ENCODE measurements at places on chromosomes 11 and 22.

GRCh38 chr11:87440076-87440770, 402.5 kb downstream of the TMEM135 start:
- no peak for DNase-seq

DNA sequence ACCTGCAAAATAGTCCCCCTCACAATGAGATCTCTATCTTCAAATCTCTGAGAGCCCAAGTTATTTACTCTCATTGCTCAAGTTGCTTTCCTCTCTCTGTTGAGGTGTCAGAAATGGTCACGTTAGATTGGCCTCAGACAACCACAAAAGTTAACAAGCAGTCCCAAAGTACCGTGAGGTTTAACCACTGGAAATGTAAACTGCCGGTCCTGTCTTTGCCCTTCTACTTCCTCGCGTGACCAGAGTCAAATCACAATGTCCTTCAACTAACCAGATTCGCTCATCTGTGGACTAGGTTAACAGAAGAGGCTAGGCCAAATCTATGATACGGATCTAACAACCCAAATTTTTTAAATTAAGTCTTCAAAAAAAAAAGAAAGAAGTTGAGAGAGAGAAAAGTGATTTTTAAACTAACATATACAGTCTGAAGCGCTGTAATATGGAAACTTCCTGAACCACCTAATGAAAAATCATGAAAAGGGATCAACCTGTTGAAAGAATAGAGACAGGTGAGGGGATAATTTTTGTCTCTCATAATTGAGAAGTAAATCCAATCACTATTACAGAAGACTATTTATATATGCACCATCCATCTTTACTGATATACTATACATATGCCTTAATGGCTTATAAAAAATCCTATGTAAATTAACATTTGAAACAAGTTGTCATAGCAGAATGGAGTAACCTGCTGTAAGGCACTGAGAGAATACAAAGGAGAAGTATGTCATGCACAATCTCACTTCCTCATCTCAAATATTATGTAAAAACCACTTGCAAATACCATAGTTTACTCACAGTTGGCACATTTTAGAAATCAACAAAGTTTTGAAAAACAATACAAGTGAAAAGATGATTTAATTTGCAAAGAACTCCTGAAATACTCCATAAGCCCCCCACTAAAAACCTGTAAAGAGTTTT, 3.3 kb upstream of the JAML start:
- no peak for DNase-seq

- DNase-seq = no peak
Observed at GRCh38 chr11:111081021-111081511, 164.5 kb upstream of the POU2AF2 start.

- peak; percentile 63 for DNase-seq
Observed at GRCh38 chr11:62786318-62787004, 741 bp upstream of the TMEM179B start.

GRCh38 chr22:46652847-46653331, 32.7 kb downstream of the GRAMD4 start:
- no peak for DNase-seq

DNA sequence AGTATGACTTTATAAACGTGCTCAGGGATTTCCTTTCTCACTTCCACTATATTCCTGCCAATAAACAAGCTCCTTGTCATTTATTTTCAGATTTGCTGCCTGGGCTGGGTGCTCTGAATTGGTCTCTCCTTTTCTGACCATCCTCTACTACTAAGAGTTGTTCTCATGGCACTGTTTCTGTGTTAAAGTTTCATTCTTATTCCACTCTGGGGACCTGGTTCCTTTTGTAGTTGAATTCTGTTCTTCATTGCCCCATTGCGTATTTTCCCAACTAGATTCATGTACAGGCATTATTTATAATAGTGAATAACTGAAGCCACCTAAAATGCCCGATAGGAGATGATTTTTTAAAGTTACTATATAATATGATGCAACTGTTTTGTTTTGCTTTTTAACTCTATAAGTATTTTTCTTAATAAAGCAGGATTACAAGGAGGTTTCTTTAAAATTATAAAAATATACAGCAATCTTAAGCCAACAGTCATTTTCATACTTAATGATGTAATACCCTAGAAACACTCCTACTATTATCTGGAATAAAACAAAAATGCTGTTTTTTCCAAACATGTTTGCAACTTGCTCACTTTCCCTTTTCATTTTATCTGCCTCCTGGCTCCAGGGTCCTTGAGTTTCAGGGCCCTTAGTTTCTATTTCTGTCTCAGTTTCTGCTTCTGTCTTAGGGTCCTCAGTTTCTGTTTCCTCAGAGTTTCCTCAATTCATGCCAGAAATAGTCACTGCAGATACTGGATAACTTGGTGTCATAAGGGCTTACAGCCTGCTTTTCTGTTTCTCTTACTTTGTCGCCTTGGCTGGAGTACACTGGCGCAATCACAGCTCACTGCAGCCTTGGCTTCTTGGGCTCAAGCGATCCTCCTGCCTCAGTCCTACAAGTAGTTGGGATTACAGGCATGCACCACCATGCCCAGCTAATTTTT, 9.8 kb upstream of the FUT4 start:
- DNase-seq = no peak

DNA sequence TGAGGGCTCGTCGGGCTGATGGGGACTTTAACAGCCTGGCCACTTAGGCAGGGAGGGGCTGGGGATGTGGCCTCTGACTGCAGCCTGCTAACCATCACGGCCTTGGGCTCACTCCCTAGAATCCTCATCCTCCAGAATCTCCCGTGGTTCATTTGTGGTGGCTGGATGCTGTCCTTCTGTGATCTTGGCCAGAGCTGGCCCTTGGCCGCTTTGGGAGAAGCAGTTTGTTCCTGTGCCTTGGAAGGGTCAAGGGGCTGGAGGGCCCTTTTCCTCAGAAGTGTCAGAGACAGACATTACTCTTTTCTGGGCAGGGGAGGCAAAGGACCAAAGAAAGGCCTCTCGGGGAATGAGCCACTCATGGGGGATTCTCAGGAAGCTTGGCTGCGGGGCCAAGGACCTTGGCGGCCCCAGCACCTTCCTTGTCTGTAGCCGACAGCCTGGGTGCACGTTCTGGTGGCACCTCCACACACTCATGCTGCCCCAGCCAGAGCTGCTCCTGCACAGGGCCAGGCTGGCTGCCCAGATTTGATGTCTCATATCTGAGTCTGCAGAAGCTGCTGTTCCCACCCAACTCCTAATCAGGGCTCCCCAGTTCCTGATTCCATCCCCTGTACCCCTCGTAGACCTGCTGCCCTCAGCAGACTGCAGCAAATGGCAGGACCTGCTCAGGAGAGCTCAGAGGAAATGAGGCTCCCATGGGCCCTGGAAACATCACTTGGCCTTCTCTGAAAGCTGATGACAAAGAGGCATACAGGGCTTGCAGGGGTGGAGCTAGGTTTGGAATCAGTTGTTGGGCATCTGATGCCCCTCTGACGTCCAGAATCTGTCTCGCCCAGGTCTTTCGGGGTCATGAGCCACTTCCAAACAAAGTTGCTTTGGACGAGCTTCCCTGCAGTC, 107.7 kb downstream of the CTTN start:
- DNase-seq = no peak

GRCh38 chr22:39938509-39939111, 21.6 kb upstream of the TMA7B start:
- DNase-seq = no peak

- no peak for DNase-seq
Observed at GRCh38 chr11:8368194-8368593, 104.5 kb upstream of the LMO1 start.

DNA sequence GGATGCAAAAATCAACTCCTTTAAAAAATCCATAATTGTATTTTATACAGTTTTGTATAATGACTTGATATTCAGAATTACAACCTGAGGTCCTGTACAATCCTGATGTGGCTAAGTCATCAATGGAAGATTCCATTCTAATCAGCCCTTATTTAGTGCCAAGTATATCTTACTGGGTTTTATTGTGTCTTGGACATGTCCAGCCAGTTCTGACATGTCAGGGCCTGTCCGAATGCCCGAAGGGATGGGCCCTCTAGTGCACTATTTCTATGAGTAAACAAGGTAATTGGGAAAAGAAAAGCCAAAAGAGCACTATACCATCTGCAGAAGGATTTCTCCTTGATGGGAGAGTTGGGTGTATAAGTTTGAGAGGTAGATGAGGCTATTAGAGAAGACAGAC, 412.9 kb downstream of the METTL15 start:
- no peak for DNase-seq

GRCh38 chr11:31812383-31813381, 1.6 kb upstream of the PAX6 start:
- no peak for DNase-seq

GRCh38 chr11:47828284-47828683, 19.9 kb downstream of the NUP160 start:
- DNase-seq = no peak

GRCh38 chr22:39661842-39662685, 91.5 kb downstream of the CACNA1I start:
- no peak for DNase-seq

GRCh38 chr11:110762590-110762989, 50.4 kb upstream of the ARHGAP20 start:
- no peak for DNase-seq

DNA sequence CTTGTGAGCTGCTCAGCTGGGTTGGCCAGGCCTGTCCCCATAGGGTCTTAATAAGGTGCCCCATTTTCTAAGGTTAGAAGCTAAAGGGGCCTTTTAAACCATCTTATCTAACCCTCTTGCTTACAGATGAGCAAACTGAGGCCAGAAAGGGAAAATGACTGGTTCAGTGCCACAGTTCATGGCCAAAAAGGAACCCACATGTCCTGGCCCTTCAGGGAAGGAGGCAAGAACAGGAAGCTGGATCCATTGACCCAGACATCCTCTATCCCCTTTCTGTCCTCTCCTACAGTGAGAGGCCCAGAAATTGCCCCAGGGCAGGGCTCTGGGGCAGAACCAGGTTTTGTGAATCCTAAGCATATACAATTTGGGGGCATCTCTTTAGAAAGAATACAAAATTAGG, 10.0 kb downstream of the PRG3 start:
- no peak for DNase-seq

DNA sequence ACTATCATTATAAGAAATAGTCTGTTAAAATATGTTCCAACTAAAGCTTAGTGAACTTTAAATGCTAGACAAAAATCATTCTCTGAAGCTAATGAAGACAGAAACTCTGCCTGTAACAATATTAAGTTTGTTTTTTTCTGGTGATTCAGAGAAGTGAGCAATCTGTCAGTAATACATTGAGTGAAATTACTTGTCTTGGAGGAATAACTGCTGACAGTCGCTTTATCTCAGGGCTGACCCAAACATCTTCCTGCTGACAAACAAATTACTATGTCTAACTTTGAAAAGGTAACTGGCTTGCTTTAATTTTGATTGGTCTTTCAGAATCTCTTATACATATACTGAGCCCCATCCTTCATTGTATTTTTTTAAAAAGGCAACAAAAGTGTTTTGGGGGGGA, 264.5 kb downstream of the SOX6 start:
- no peak for DNase-seq

All from Jurkat, Clone E6-1 (cell line).